Lower leg skin (tissue), 4 donors: ENCODE measurements at places on chromosomes 6 and 20. TPM values are rescaled to one million over a fixed set of nuclear protein-coding genes. Genes with fewer than 3 reads are reported as not detected.

DNA sequence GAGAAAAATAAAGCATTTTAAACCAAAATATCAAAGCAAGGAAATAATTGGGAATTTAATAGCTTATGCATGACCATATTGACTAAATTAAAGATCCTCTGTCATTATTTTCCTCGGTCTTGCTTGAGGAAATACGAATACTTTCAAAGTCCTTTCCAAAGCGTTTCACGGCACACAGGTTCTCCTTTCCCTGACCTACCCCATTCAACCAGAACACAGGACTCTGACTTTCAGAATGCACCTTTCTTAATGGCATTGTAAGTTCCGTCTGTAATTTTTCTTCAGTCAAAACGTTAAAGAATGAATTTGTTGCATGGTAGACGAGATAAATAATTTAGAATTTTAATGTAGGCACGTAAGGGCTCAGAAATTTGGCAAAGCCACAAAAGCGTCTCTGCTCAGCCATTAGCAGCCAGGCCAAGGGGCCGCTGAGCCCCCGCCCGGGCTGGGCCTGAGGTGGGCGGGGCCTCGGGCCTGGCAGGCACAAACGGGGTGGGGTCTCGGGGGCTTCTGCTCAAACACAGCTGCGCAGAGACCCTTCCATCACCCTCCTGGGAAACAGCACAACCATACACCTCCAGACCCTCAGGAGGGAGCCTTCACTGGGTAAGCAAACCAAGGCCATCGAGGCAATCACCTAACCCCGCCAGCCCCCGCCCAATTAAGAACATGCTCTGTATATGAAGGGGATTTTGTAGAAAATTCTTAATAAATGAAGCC is 3.4 kb downstream of the NEDD9 start:
- DNase-seq, result no peak

The PRDM13 gene
- not detected for total RNA-seq

GRCh38 chr6:89290401-89291155 is 24.5 kb downstream of the GABRR2 start:
- DNase-seq, result peak; percentile 53

- DNase-seq, result no peak
Measured at GRCh38 chr6:73513496-73513854, 7.4 kb downstream of the EEF1A1 start.

DNA sequence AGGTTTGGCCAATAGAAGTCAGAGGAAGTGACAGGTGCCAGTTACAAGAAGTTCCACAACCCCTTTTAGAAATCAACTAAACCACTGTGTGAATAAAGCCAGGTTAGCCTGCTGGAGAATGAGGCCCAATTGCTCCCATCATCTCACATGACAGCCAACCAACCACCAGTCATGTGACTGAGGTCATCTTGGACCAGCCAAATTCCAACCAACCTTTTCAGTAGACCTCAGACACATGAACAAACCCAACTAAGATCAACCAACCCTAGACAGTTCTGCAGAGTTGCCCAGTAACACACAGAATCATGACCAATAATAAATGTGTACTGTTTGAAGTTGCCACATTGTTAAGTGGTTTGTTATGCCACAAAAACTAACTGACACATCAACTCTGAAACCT is 44.6 kb upstream of the GGTLC1 start:
- DNase-seq, result no peak
